ENCODE measurements at places on chromosomes 7 and 10.

- no peak for DNase-seq
Observed at GRCh38 chr10:113100281-113100680, 150.2 kb downstream of the TCF7L2 start.

GRCh38 chr10:121069061-121069850 lies 218.1 kb downstream of the WDR11 start:
- no peak for DNase-seq

GRCh38 chr10:99682032-99682431 lies 22.7 kb downstream of the ENTPD7 start:
- DNase-seq: no peak

DNA sequence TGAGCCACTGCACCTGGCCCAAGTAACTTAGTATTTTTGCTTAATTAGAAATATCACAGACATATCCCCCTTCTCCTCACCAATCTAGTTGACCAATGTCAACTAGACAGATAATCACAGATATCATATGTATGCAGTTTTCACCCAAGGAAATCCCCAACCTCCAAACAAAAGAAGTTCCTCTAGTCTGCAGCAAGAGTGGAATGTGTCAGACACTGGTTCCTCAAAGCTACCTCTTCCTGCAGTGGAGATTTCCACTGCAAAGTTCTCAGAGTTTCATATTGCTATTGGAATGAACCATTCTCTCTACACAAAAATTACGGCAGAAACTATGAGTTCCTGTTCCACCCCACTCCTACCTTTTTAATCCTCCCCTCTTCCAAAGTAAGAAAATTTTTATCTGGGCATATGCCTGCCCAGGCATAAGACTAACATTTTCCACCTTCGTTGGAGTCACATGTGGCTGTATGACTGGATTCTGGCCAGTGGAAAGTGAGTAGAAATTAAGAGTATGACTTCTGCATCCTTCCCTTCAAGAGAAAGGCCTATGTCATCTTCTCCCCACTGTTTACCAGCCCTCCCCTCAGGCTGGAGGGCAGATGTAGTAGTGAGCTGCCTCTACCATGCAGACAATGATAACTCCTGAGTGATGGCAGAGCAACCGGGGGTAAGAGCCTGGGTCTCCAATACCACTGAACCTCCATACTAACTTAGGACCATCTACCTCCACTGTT lies 103.0 kb downstream of the MYOF start:
- peak; percentile 52 for DNase-seq

DNA sequence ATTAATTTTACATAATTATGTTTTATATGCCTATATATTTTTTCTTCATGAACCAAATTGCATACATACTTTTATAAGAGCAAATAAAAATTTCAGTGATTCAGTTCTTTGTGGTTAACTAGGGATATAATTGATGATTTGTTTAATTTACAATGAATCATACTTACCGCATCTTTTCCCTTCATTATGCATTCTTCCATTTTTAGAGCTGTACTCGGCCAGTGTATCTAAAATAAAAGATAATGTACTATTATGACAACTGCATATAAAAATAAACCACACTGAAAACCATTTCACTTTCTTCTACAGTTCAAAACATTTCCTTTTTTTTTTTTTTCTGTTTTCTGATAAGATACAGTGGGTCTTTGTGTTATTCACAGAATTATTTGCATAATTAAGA lies 179.9 kb downstream of the SEMA3E start:
- DNase-seq: no peak

DNA sequence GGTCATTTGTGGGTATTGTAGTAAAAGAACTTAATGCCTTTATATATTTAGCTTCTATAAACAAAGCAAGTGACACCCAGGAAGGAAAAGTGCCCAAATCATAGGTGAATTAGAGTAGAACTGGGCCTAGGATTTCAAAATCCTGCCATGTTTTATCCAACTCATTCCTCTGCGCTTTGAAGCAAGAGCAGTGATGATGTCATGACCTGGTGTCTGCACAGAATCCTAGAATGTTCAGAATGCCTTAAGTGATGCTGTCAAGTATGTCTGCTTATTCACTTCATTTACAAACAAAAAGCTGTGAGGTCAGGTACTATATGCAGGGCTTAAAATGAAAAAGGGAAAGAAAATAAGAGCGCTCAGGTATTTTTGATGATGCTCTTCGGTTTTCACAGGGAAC lies 737.2 kb upstream of the ANKRD30A start:
- no peak for DNase-seq

GRCh38 chr7:80943342-80943741 lies 24.5 kb upstream of the SEMA3C start:
- no peak for DNase-seq

DNA sequence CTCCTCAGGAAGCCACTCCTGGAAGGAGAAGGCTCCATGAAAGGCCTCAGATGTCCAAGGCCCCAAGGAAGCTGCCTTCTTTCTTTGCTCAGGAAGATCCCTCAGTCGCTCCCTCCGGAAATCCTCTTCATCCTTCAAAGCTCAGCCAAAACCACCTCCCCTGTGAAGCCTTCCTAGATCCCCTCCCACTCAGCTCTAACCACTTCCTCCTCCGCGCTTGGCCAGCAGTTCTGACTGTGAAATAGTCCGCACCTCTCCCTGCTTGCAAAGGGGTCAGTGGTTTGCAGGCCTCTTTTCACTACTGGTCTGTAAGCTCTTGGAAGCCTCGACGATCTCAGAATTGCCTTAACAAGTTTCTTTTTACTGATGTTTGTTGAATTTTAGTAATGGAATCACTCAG lies 23.9 kb downstream of the PYROXD2 start:
- DNase-seq: no peak

DNA sequence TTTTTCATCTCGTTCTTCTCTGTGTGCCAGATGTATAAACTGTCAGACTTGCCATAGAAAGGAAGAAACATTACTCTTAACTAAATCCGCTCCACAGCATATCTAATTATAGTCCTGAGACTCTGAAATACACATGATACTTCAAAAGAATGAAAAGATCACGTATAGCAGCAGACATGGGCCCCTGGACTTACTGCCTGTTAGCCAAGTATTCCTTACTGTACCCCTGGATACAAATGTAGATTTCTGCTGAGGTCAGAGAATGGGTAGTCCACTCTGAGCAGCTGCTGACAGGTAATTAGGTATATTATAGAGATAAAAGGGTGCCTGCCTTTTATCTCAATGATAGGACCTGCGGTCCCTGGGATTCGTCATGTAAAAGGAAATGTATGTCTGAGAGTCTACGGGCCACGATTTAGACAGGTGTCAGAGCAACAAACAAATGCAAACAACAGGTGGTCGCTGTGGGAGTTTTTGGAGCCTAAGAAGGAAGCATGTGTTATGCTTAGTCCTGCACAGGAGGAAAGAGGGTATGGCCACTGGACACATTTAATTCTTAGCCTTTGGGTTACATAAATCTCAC lies 69.4 kb downstream of the VOPP1 start:
- DNase-seq: no peak

GRCh38 chr7:39617005-39617404 lies 6.4 kb upstream of the RALA start:
- no peak for DNase-seq

DNA sequence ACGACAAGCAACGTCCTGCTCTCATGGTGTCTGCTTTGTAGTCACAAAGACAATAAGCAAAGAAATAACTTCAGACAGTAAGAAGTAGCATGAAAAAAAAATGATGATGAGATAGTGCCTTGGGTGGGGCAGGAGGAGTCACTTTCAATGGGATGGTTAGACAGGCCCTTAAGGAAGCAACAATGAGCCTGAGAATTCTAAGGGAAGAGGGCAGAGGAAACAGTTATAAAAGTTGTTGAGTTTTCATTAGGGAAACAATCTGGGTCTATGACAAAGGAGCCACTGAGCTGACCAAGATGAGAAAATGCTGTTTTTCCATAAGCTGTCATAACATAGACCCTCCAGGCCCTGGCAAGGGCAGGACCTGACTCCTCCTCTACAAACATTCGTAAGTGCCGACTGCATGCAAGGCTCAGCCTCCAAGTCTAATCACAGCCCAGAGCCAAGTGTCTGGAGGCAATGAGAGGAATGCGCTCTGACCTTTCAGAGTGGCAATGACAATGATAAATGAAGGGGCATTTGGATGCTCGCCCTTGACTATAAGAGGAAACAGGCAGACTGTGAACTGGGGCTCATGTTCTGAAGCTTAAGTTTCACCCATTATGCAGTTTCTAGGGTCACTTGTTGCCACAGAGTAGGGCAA lies 43.7 kb downstream of the PPP1R3C start:
- no peak for DNase-seq

DNA sequence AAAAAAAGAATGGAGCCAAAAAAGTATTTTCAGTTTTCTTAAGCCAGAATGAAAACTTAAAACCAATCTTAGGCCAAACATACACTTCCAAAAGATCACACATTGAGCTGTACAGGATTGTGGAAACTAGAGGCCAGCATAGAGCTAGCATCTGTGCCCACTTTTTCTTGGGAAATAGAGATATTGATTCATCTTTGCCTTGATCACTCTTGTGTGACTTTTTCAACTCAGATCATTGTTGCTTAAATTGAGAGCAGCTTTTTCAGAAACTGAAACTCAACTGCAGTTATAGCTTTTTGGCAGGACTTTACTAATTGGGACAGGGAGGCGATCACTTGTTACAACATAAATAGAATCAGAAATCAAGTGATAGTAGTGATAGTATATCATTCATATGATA lies 132.2 kb downstream of the PRKG1 start:
- no peak for DNase-seq

DNA sequence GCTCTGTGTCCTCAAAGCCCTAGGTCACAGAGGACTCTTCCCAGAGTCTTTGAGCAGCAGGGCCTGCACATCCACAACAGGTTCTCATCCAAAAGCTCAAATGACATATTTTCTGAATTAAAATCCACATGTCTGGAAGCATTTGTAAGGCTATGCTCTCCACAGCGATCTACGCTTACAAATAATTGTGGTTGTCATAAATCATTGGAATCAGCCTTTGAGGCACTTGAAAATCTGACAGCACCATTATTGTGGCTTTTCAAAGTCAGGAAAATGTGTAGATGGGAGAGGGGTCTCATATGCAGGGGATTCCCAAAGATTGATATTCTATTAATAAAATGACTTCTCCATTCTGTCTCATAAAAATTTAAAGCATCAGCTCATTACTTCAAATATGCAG lies 16.3 kb downstream of the GPR26 start:
- DNase-seq: no peak

- DNase-seq: no peak
Observed at GRCh38 chr7:45461026-45461425, 113.1 kb upstream of the ADCY1 start.

- DNase-seq: no peak
Observed at GRCh38 chr10:15571575-15571974, 148.1 kb downstream of the ITGA8 start.

- DNase-seq: no peak
Observed at GRCh38 chr7:94923412-94923811, 16.0 kb downstream of the PPP1R9A start.

GRCh38 chr10:78419481-78420265 lies 386.0 kb downstream of the RPS24 start:
- no peak for DNase-seq

DNA sequence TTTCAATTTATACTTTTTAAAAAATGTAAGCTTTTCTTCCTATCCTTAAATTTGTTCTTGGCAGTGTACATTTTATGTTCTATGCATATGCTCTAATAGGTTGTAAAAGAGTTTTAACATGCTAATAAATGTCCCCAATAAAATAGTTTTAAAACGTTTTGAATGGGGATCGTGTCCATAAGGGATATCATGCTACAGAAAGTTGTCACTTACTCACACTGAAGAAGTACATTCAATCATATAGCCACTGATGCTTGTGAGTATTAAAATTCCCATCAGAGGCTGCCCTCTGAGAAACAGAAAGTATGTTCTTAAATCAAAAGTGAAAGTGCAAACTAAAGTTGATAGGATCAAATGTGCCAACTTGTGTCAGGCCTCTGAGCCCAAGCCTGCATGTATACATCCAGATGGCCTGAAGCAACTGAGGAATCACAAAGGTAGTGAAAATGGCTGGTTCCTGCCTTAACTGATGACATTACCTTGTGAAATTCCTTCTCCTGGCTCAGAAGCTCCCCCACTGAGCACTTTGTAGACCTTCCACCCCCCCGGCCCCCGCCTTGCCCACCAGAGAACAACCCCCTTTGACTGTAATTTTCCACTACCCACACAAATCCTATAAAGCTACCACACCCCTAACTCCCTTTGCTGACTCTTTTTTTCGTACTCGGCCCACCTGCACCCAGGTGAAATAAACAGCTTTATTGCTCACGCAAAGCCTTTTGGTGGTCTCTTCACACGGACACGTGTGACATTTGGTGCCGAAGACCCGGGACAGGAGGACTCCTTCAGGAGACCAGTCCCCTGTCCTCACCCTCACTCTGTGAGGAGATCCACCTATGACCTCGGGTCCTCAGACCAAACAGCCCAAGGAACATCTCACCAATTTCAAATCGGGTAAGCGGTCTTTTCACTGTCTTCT lies 877 bp upstream of the NOD1 start:
- peak; percentile 32 for DNase-seq

DNA sequence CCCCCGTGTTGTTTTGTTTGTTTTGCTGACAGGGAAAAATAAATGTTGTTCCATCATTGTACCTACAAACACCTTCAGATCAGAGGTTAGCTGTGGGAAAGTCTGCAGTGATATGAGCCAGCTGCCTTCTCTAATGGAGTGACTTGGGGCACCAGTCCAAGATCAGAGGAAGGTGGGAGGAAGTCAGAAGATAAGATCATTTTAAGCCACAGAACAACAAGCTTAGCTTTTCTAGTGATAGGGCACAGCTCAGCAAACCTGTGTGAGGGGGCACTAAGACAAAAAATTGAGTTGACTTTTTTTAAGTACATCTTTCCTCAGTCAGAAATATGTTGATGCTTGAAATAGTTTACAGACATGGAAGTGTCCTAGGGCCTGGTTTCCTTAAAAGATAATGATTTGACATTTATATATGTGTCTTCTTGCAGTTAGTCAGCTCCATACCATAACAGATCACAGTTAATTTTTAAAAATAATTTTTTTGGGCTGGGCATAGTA lies 240.3 kb upstream of the KAT6B start:
- DNase-seq: peak; percentile 37

DNA sequence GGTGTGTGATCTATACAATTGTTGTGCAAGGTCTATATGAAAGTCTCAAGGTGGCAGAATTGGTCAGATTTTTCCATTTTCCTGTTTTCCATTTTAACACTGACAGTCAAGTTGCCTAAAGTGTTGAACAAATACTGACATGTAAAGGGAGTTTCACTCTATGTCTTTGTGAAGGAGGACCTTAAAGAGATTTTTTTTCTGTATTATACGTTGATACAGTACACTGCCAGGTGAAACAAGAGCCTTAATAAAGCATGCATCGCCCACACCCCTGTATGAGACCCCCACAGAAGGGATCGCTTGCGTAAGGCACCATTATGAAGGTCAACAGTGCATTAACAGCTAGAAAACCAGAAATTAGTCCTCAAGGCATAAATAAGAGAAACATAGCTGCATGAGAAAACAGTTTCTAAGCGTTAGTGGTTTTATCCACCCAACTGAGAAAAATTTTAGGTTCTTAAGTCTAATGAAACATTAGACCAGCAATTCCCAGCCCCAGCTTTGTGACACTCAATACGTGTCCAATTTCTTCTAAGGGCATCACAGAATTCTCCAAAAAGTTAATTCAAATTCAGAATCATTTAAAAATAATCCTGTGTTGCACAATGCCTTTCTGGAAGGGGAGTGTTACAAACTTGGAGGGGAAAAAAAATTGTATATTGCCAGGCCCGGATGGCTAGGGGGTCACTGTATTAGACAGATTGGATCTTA lies 6.9 kb downstream of the KLF6 start:
- no peak for DNase-seq
